RCC 7860 (cell line): ENCODE measurements at places on chromosomes 3 and 15.

GRCh38 chr15:58748040-58748851 lies 1.3 kb downstream of the ADAM10 start:
- no peak for DNase-seq

DNA sequence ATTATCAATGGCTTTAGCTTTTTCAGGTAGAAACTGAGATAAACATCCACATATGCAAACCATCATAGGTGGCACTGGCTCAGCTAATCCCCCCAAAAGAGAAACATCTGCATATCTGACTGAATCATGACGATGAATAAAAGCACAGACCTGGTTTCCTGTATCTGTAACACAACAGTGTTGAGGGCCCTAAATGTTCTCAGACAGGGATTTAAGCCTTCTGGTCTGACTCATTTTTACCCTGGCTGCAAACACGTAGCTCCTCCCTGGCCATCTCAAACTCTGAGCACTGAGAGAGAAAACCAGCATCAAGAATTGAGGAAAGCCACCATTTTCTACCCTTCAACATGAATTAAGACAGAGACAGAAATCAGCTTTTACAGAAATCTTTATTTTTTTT lies 35.2 kb downstream of the GLB1 start:
- DNase-seq: no peak

GRCh38 chr3:55486101-55486856 lies 827 bp downstream of the WNT5A start:
- no peak for DNase-seq

DNA sequence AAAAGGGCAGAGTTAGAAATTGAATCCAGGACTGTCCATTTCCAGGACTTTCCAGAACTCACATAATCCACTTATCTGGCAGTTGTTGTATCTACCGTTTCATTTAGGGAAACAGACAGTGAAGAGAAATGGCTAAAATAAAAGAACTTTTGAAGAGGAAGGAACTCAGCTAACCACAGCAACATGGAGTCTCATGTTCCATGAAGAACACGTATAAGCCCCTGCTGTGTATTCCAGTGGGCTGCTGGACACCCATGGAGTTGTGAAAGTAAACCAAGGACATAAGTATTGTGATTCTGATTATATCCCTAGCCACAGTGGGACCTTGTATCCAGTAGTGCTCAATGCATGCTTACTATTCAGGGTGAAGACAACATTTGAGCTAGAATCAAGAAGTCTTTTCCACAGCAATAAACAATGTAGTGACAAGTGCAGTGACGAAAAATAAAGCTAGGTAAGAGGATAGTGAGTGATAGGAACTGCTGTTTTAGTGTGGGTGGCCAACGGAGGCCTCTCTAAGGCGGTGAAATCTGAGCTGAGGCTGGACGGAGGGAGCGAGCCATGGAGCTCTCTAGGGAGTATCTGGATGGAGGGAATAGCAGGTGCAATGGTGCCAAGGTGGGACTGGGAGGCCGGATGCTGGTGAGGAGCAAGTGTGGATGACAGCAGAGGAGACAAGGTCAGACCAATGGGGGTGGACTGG lies 26.8 kb upstream of the TRH start:
- no peak for DNase-seq

- no peak for DNase-seq
Measured at GRCh38 chr15:92343924-92344643, 49.6 kb upstream of the ST8SIA2 start.

GRCh38 chr3:112804021-112804420 lies 42.6 kb downstream of the CD200R1L start:
- DNase-seq: no peak

DNA sequence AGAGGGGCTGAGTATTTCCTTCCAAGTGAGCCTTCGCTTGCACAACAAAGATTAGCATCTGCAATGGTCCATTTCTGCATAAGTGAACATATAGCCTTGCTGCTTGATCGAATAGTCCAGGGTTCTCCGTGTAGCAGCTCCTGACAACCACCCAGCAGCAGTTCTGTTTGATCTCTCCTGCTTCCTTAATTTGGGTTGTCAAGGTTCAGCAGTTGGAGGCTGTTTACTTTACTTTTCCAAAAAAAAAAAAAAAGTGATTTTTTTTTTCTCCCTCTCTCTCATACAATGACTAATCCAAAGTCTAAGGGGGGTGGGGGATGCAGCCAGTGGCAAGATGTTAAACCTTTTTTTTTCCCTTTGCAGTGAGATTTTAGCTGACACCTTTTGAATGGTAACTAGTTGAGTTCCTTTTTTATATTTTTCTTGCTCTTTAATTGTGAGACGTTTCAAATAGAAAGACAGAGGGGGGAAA lies 3.6 kb downstream of the FOXP1 start:
- DNase-seq: peak; percentile 75

- DNase-seq: no peak
Measured at GRCh38 chr3:69753179-69753775, 14.0 kb downstream of the MITF start.

- DNase-seq: peak; percentile 78
Measured at GRCh38 chr15:41917767-41918430, 24.0 kb upstream of the SPTBN5 start.

- no peak for DNase-seq
Measured at GRCh38 chr3:109687626-109688025, 350.3 kb upstream of the DPPA4 start.

DNA sequence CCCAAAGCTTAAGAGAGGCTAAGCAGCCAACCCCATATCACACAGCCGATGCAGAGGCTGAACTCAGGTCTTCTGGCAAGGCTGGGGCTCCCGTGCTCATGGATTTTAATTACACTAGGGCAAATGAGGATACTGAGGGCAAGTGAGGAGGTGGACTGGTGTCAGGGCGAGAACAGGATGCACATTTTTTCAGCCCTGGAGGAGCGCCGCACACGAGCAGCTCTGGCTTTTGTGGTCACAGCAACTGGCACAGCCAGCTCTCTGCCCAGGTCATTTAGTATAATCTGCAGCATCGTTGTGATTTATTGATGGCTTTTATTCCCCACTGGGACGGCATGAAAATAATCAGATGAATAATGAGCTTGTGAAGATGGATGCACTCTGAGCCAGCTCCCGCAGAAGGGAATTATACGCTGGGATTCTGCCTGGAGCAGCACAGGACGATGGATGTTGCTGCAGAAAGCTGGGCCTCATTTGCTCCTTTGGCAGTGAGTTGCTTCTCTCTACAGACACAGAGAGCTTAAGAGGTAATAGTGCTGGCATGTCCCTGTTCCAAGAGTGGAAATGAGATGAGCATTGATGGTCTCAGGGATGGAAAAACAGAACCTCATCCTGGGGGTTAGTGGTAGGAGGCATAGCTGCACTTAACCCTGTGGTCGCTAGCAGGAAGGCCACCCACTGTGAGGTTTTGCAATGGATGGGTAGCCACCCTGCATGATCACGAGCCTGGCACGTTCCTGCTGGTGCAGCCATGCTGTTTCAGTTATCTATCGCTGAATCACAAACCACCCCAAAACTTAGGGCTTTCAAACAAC lies 135.4 kb downstream of the UACA start:
- DNase-seq: peak; percentile 11

- DNase-seq: no peak
Measured at GRCh38 chr15:58038426-58039078, 27.0 kb downstream of the ALDH1A2 start.

GRCh38 chr15:61501815-61502389 lies 272.8 kb upstream of the RORA start:
- no peak for DNase-seq

GRCh38 chr3:159828542-159828943 lies 160.1 kb upstream of the IL12A start:
- peak; percentile 40 for DNase-seq

DNA sequence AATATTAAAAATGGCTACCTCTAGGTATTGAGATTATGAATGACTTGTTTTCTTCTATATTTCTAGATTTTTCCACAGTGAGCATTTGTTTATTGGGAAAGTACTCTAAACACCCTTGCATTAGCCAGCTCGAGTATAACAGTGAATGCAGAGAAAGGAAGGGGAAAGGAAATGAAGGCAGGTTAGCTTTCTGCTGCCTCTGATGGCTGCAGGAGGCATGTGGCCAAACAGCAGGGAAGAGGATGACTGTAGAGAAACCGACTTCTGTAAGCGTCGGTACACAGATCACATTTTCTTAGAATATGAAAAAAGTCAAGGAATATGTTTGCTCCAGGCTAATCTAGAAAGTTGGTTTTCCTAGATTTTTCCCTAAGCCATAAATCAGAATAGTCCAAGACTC lies 19.8 kb downstream of the GNB5 start:
- no peak for DNase-seq

DNA sequence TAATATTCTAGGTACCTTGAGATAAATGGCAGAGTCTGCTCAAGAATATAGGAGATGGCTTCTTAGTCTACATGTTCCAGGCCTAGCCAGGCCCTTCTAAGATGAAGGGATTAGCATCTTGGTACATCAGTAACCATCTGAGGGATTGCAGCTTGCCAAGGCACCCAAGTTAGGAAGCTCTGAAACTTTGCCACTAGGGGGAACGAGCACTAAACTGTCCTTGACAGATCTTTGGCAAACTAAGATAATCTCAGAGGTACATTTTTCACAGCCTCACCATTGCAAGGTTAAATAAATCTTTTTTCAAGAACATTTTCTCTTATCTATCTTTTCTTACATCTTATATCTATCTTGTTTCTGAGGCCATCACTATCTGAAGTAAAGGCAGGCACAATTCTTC lies 351.2 kb downstream of the RAP2B start:
- DNase-seq: no peak

DNA sequence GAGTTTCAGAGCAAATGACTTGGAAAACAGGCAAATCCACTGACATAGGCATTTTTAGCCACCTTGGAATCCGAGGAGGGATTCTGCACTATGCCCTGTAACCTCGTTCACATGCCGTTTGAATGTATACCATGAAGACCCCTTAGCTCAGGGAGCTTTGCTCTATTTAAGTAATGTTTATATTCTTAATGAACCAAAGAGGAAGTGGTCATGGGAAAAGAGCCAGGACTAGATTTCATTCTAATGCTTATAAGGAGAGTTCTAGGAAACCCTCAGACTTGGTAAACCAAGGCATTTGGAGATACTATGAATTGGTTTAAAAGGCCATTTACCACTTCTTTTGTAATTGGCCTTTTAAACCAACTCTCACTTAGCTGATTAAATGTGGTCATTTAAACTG lies 178.9 kb downstream of the IGF1R start:
- no peak for DNase-seq

DNA sequence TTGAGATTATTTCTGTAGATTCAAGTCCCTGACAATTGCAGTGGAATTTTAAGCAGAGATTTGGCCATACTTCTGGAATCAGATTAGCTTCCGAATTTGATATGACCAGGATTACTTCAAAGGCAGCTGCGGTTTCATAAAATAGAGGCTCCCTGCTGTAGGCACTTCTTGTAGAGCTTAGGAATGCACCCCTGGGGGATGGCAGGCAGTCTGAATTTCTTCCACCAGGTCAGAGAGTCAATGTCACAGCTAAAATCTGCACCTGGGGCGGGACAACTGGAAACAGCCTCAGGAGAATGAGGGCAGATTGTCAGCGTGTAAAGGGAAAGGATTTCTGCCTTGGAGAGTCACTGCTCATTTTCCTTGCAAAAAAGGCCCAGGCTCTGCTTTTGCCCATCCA lies 182.6 kb downstream of the ARRDC4 start:
- no peak for DNase-seq

- DNase-seq: no peak
Measured at GRCh38 chr15:81133782-81134461, at the start of gene CFAP161. CFAP161 (plus strand) TSS chr15:81134270; CDS start chr15:81134330, 60 bp downstream.

GRCh38 chr15:55897560-55898336 lies 95.7 kb downstream of the NEDD4 start:
- peak; percentile 36 for DNase-seq

- no peak for DNase-seq
Measured at GRCh38 chr15:89428246-89428645, 68.1 kb downstream of the RHCG start.

GRCh38 chr3:173762501-173762900 lies 365.0 kb downstream of the NLGN1 start:
- no peak for DNase-seq

DNA sequence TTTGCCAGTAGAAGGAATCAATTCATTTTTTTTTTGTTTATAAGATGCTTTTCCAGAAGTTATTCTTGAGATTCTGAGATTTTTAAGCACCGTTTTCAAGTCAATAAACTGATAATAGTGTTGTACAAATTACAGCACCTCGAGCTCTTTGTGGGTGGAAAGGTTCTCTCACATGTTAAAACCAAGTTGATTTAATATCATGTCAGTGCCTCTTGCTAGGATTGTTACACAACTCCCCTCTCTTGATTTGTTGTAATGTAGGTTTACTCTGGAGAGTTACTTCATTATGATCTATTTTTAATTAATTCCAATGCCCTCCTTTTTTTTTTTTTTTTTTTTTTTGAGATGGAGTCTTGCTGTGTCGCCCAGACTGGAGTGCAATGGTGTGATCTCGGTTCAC lies 25.8 kb upstream of the UBXN7 start:
- DNase-seq: no peak

GRCh38 chr3:104578558-104578957 lies 788.2 kb upstream of the ALCAM start:
- no peak for DNase-seq

DNA sequence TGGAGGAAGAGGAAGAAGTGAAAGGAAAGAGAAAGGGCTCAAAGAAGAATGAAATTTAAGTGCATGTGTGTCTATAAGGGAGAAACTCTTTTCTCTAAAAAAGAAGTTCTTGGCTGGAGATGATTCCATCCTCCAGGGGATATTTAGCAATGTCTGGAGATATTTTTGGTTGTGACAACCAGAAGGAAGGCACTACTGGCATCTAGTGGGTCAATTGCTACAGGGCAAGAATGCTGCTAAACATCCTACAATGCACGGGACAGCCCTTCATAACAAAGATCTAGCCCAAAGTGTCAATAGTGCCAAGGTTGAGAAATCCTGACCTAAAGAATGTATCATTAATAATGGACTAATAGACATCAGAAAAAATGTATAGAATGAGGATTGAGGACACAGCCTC lies 57.4 kb upstream of the ST3GAL6 start:
- no peak for DNase-seq

DNA sequence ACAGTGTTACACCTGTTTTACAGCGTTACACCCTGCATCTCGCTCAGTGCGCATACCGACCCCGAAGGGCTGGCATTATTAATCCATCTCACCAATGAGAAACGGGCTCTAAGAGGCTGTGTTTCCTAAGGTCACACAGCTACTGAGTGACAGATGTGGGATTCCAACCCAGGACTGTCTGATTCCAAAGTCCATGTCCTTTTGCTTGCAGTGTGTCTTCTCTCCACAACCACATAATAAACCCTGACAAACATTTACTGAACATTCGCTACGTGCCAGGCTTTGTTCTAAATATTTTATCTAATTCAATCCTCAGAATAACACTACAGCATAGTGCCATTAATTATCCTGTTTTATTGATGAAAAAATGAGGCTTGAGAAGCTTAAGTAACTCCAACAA lies 79.1 kb downstream of the RAB11A start:
- no peak for DNase-seq

DNA sequence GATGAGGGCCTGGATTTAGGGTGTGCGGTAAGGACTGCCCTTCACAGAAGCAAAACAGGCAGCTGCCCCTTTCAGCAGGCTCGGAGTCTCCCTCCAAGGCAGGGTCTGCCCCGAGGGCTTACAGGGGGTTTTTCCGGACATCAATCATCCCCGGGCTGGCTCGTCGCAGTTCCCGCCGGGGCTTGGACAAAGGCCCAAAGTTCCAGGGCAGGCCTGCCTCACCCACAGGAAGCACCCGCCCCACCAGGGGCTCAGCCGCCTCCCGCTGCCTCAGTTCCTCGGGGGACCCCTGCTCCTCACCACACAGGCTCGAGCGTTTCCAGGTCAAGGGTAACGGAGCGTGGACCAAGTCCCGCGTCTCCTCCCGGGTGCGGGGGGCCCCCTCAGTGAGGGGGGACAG lies 27.0 kb downstream of the KIF7 start:
- DNase-seq: no peak
